Activated CD4-positive, CD25-positive, alpha-beta regulatory T cell treated with anti-CD3 and anti-CD28 coated beads, Interleukin-2, amount 50 U/mL, for 72 hours (primary cell): ENCODE measurements at places on chromosomes 5 and 9.

DNA sequence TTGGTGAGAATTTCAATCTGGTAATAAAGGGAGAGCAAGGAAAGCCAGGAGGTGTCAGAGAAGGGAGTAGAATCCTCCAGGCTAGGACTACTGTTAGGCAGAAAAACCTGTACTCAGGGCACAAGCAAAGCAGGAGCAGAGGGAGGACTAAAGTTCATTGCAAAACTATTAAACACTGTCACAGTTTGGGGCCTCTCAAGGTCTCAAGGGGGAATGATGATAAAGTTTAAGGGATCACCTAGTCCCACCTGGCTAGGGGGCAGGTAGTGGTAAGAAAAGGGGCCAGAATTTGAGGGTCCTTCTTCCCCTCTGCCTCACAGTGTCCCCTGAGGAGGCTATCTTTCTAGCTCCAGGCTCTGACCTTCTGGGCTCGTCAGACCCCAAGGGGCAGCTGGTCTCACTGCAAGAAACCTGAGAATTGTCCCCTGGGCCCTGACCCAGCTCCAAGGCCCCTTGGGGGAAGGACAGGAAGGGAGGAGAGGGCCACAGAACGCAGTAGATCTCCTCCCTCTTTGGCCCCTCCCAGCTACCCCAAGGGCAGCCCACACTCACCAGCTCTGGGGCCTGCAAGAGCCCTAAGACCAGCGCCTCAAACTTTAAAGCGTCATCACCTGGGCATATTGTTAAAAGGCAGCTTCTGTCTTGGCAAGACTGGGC lies 974 bp downstream of the CCDC69 start:
- peak; percentile 51 for DNase-seq

DNA sequence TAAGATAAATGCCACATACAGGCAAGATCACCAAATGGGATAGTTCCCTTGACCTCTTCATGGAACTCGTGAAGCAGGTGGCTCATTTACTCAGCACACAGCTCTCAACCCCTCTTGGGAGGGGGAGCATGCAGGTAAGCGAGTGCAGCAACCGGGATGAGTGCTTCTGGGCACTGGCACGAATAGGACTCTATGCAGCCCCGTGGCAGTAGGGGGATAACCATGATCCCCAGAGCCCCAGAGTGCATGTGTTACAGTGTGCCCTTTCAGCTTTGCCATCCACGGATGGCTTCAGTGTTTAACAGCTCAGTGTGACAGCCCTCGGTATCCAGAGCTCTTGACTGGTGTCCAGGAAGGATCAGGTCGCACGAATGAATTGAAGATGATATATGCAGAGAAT lies 1187.1 kb downstream of the CDH9 start:
- DNase-seq, result no peak

DNA sequence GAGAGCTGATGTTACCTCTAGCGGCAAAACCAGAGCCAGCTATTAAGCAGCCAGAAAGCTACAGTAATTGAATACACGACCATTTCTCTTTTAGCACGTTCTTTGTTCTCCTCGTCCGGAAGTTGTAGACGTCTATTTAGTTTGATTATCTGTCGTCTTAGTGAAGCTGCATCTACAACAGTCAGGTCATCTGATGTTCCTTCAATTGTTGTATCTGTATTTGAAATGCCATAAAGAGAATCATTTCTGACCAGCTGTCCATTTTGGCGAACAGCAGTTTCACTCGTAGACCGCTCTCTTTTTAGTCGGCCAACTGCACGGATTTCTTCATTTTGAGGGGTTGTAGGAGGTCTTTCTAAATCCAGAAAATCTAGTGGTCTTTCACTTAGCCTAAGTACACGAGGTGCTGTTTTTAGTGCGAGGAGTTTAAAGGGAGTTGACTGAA lies 12.6 kb downstream of the PDE6A start:
- no peak for DNase-seq

DNA sequence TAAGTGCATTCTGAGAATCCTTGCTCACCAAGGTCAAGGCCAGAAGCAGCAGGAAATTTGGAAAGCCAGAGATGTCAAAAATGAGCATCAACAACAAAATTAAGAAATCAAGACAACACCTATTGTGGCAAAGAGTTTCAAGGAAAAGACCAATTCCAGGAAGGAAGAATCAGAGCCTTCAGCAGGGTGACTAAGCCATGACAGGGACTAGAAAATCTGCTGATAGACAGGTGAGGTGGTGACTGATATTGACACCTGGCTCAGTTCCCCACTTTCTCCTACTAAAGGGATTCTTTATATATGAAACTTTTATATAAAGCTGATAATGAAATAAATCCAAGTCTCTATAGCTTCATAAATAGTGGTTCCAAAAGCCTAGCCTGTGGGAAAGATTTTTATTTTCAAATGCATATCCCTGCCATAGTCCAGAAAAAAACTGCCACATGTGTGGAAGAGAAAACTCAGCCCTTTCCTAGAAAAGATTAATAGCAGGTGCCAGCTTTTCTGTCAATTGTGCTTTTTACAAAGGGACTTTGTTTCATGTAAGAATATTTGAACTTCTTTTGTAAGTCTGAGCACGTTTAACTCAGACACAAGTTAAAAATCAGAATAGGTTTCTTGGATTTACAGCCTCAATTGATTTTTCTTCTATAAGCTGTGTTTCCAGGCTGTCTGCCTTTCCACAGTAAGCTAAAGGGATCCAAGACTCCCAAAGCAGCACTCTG lies 81.1 kb upstream of the GRAMD2B start:
- no peak for DNase-seq
